ENCODE measurements at places on chromosomes 7 and 10.

- DNase-seq, result no peak
Measured at GRCh38 chr10:43944381-43945093, 295.9 kb upstream of the ZNF32 start.

GRCh38 chr7:34675749-34676374 lies 17.8 kb downstream of the NPSR1 start:
- DNase-seq, result peak; percentile 36

DNA sequence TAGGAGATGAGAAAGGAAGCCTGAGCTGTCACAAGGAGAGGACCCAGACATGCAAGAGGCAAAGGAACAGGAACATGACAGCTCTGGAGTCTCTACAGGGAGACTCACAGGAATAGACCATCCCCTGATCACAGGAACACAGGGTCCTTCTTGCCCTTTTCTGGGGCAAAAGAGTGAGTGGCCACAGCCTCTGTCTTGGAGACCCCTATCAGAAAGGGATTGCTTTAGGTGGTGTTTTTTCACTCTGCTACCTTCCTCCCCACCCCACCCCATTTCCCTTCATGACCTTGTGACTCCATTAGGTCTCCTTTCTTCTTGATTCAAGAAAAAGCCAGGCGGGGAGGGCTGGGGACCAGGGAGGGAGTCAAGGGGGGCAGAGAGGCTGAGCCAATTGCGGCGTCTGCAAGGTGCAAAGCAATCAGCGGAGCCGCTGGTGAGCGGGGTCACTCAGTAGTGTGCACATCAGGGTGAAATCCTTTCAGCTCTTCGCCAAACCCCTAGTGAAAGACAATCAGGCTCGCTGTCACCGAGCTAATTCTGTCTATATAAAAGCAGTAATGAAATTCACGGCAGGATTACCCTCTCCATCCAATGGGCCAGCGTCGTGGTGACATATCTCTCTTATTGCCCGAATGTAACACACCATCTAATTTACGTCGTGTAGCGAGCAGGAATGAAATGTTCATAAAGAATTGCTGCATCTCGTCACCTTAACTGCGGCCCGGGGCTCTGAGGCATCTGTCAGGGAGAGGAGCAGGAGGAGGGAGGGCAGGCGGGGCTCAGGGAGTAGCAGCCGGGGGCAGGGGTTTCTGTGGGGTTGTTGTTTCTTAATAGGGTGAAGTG lies 31.5 kb upstream of the BTRC start:
- DNase-seq, result no peak

- DNase-seq, result no peak
Measured at GRCh38 chr7:21538936-21539495, 3.8 kb upstream of the DNAH11 start.

- no peak for DNase-seq
Measured at GRCh38 chr10:18224626-18225445, 84.6 kb downstream of the CACNB2 start.

- no peak for DNase-seq
Measured at GRCh38 chr10:128130051-128130450, 3.8 kb upstream of the MKI67 start.

GRCh38 chr10:79116368-79116767 lies 47.6 kb downstream of the ZMIZ1 start:
- no peak for DNase-seq

GRCh38 chr10:66931340-66931948 lies 5.6 kb downstream of the LRRTM3 start:
- DNase-seq, result peak; percentile 20

GRCh38 chr10:32972460-32972859 lies 14.4 kb upstream of the ITGB1 start:
- no peak for DNase-seq

- no peak for DNase-seq
Measured at GRCh38 chr7:32506266-32507054, 11.2 kb downstream of the AVL9 start.

All from NCI-H1694 treated with DMSO at 0.1 percent for 48 hours (cell line).